ENCODE measurements at places on chromosomes 5 and 9.
A peak's percentile ranks its signal among the peaks of the same experiment; 100 is the strongest.

DNA sequence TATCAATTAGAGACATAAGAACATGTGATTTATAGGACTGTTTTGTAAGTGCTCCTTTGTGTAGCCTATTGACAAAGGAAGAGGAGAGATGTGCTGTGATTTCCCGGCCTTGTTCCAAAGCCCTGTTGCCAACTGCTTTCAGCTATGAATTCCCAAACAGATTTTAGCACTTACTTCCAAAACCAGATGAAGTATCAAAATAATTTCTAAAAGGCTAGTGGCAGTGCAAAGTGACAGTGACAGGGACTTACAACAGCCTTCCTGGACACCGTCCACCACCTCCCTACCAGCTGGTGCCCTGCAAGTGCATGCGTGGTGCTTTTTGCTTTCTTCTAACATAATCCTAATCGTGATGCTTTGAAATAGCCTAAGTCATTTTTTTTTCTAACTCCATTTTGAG is 254.1 kb upstream of the ACTBL2 start:
- DNase-seq = no peak

- DNase-seq = no peak
Observed at GRCh38 chr9:86860006-86860405, 87.3 kb downstream of the GAS1 start.

- peak; percentile 53 for DNase-seq
Observed at GRCh38 chr5:157575381-157576020, at the start of gene ADAM19. Gene ADAM19 (minus strand): TSS chr5:157575775. CDS start chr5:157575696, 79 bp downstream.

DNA sequence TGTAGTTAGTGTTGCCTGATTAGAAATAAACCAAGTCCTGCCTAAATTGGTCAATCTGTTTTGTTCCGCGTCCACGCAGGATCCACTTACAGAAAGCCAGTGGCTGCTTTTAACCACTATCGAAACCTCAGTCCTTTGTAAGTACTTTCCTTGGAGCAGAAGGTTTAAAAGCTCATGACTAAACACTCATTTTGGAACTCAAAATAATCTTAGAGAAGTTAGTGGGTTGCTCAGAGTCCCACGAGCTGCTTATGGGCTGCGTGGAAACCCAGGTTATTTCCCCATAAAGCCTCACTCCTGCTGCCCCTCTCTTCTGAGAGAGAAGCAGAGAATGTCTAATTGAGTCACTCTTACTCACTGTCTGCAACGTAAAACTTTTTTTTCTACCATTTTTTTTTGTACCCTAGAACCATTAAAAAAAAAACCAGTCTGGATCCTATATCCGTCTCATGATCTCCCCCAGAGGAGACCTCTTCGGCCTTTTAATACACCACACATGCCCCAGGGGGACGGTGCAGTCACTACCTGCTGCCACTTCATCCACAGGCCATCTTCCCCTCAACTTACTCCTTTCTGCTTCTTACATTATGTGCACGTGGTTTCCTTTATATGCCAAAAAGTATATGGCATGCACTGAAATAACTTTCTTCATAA is 7.6 kb downstream of the BASP1 start:
- peak; percentile 85 for DNase-seq

- DNase-seq = no peak
Observed at GRCh38 chr9:105457560-105458294, 9.9 kb downstream of the FSD1L start.

All from iris pigment epithelial cell (primary cell).